ENCODE measurements at places on chromosomes 13 and 19. TPM values are rescaled to one million over a fixed set of nuclear protein-coding genes. Genes with fewer than 3 reads are reported as not detected.

Gene CEBPA
- total RNA-seq: 0.13 TPM

- no peak for DNase-seq
Measured at GRCh38 chr13:111876506-111876905, 190.4 kb upstream of the SOX1 start.

DNA sequence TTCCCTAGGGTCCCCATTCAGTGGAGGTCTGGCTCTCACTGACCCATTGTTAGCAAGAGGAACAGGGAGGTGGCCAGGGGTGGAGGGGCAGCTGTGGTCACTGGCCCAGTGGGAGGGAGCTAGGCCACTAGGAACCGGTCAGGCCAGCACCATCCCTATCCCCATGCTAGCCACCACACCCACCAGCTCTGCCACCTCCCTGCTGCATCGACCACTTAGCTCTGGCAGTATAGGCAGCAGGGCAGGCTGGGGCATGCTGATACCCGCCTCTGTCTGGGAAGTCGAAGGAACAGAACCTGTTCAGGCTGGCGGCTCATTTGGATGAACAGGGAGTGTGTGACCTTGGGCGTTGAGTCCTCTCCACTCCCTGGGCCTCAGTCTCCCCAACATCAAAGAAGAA lies 4.7 kb downstream of the PPP1R13L start:
- DNase-seq: no peak

GRCh38 chr13:95260031-95260525 lies 41.2 kb downstream of the ABCC4 start:
- no peak for DNase-seq

GRCh38 chr19:4525563-4526002 lies 7.3 kb upstream of the PLIN4 start:
- no peak for DNase-seq

Gene CALR
- 1,348 TPM for total RNA-seq

- no peak for DNase-seq
Measured at GRCh38 chr13:97329331-97329730, 104.6 kb upstream of the RAP2A start.

Gene ZNF564
- 8.6 TPM for total RNA-seq

Gene C3
- 0.51 TPM for total RNA-seq

DNA sequence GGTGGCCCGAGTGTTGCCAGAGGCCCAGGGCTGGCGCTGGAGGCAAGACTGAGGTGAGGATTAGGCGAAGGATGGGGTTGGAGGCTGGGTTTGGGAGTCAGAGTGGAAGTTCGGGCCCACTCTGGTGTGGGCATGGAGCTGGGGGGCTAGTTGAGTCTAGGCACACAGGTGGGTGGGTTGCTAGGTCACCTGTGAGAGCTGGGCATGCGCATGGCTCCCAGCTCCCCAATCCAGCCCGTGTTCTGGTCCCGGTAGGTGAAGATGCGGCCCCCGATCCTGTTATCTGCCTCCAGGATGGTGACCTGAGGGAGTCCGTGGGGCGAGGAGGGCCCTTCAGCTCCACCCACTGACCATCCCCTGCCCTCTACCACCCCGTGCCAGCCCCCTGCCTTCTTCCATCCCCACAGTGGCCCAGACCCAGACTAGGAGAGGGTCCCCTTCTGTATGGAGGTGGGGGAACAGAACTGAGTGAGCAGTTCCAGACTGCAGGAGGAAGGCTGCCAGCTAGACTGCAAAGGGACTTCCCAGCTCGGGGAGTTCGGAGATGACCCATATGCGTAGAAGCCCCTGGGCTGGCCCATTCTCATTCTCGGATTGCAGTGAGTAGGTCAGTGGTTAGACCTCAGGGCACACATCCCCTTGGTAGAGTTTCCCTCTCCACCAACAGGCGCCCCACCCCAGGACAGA lies 1.7 kb downstream of the IL4I1 start:
- no peak for DNase-seq

Gene ALKBH6
- 8.7 TPM for total RNA-seq

DNA sequence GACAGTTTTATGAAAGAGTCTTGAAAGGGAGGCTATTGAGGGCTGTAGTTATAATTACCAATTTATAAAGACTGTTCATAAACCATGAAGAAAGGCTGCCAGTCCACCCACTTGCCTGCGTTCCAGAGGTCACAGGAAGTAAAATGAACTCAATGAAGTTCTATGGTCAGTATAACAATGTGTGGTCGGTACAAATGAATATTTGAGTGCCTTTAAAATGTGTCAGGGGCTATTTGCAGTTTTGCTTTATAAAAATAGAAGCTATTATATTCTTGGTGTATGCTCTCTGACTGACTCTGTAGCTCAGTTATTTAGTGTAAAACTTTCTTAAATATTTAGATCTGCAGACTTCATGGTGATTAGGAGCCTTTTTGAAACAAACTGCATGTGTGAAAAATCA lies 47.0 kb downstream of the ESD start:
- DNase-seq: no peak

GRCh38 chr19:33437393-33437820 lies 63.9 kb downstream of the CEBPG start:
- no peak for DNase-seq

- no peak for DNase-seq
Measured at GRCh38 chr13:99009987-99010551, 32.2 kb upstream of the DOCK9 start.

DNA sequence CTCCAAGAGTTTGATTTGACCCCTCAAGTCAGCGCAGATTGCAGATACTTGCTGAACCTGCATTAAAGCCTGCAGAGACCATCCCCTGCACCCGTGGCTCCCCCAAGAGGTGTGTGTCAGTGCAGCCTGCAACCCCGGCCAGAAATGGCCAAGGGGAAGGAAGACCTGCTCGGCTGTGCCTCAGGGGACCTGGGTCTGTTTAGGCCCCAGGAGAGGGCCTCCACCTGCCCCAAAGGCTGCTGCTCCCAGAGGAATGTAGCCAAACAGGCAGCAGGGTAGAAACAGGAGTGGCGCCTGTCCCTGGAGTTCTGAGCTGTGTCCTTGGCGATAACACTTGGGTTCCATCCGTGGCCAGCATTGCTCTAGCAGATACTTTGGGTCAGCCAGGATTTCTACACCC lies 8.0 kb downstream of the POP4 start:
- no peak for DNase-seq

Gene ATXN8OS
- not detected for total RNA-seq

DNA sequence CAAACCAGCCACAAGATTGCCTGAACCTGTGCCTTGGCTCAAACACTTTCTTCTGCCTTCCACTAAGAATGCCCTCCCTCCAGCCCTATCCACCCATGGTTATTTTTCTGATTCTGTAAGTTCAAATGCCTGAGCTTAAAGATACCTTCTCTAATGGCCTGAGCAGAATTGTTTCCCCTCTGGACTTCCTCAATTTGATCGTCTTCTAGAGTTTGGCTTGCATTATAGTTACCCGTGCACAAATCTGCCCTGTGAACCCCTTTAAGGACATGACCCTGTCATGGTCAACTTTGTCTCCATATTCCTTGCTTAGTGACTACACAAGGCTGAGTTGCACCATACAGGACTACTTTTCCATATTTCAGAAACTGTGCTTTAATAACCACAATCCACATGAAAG lies 481.0 kb downstream of the FOXO1 start:
- DNase-seq: no peak

DNA sequence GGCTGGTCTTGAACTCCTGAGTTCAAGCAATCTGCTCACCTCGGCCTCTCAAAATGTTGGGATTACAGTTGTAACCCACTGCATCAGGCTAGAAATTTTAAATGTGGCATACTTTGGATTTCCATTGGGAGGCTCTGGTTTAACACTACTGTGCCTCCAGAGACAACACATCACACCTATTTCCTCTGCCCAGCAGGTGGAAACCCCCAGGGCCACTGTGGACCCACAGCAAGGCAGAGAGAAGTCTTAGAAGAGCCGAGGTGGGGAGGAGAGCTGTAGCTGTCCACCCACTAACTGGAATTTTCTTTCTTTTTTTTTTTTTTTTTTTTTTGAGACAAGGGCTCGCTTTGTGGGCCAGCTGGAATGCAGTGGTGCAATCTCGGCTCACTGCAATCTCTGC lies 39.4 kb downstream of the IER2 start:
- no peak for DNase-seq

DNA sequence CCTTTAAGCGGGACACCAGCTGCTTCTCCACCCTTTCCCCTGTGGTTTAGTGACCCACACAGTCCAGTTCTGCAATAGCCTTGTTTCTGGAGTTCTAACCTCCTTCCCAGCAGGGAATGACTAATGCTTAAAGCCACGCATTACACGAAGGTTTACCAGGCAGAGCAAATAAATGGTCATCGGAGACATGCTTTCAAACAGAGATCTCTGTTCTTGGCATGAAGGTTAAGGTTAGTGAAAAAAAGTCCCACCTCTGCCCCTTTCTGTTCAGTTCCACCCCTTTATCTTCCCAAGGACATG lies 25.3 kb upstream of the MEDAG start:
- DNase-seq: no peak

DNA sequence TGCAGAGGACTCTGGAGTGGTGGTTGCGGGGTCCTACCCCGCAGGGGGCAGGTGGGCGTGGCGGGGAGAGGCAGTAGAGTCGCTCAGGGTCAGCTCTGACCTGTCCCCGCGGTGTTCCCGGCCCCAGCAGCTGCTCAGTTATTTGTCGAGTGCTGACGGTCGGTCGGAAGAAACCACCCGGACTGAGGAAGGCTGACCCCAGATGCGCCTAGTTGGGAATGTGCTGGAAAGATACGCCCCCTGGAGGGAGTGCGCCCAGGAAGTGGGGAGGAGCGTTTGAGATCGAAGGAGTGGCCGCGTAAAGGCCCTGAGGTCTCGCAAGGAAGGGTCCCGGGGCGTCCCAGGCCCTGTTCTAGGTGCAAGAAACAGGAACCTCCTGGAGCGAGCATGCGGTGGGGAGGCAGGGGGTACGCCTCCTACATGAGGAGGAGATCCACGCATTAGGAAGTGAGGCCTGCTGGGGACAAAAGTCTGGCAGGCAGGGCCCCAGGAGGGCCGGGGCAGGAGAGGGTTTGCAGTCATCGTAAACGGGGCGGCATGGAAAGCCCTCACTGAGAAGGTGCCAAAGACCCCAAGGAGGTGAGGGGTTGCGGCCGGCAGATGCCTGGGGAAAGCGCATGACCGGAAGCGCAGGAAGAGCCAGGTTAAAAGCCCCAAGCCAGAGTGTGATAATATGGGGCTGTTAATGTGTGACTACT lies 9.2 kb downstream of the CCDC8 start:
- no peak for DNase-seq

Gene FXYD3
- total RNA-seq: not detected

Gene CACNA1A
- total RNA-seq: 0.13 TPM

GRCh38 chr19:42596391-42597072 lies 1.8 kb upstream of the CEACAM8 start:
- peak; percentile 20 for DNase-seq

GRCh38 chr13:110812869-110813645 lies 99.6 kb downstream of the ING1 start:
- no peak for DNase-seq

Gene IL12RB1
- total RNA-seq: 0.13 TPM
